ENCODE measurements at places on chromosomes 1 and 21.

DNA sequence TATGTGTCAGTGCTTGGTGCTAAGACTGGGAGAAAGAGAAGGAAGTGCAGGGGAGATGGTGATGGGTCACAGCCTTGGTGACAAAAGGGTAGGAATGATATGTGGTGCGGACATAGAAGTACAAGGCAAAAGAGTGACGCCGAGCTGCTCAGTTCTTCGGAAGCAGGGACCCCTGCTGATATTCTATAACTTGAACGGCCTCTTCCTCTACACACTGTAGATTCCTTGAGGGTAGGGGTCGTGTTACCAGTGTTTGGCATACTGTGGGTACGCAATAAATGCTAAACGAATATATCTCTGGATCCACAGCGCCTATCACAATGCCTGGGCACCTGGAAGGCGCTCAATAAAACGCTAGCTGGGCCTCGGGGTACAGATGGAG, 488 bp downstream of the DBT start:
- DNase-seq, result peak; percentile 10

DNA sequence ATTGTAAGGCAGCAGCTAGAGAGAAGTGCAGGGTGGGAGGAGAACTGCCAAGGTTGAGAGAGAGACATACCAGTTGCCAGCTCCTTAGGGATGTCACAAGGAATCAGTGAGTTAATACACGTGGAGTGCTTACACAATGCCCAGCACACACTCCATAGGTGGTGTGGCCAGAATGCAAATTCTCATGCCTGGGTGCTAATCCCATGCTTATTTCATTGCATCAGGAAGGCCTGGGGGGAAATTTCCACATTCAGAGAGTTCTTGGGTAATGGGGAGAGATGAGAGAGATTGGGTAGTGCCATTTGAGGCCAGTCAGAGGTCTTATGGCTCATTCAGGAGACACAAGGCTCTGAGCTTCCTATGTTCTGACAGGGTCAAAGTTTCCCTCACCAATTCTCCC, 38.7 kb downstream of the GJA5 start:
- no peak for DNase-seq

GRCh38 chr21:45459171-45460010, 54.4 kb downstream of the COL18A1 start:
- no peak for DNase-seq

GRCh38 chr1:172609528-172609927, 49.4 kb upstream of the FASLG start:
- DNase-seq, result no peak

GRCh38 chr1:154501423-154502065, 475 bp upstream of the TDRD10 start:
- DNase-seq, result peak; percentile 20

DNA sequence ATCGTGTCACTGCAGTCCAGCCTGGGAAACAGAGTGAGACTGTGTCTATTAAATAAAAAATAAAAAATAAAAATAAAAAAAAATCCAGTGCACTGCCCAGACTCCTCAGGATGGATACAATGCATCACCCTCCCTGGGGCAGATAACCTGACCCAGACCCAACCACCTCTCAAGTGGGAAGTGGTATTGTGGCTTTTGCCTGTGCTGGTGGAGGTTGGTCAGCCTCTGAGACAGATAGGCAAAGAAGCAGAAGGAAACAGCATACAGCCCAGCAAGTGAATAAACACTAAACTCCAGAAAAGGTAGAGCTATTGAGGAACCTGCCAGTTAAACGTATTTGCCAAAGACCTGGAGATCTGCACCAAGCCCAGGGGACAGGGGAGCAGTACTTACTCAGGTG, 22.0 kb downstream of the HHIPL2 start:
- DNase-seq, result no peak

DNA sequence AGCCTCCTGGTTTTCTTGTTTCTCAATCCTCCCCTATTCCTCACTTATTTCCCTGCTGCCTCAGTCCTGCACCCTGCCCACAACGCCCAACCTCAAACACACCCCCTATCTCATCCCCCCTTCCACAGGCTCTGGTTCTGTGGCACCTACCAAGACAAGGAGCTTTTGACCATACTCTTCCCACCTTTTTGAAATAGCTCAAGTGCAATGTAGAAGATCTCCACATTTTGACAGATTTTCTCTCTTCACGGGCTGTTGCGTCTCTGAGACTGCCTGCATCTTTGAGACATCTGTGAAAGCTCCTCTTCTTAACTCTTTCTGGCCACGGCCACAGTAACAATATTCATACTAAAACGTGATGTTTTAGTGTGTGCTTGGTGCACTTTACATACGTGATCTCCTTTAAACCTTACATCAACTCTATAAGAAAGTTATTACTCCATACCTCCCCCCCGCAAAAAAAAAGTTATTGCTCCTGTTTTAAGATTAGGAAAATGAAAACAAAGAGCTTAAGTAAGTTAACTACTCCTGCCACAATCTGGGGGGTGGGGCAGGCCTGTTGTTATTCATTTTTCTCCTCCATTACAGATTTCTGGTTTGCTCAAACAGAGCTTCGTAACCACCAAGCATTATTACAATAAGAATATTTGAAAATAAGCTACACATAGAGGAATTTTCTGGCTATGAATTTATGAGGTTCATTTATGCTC, 1.8 kb upstream of the SERBP1 start:
- DNase-seq, result no peak

- no peak for DNase-seq
Measured at GRCh38 chr1:119364640-119365039, 3.9 kb upstream of the HAO2 start.

DNA sequence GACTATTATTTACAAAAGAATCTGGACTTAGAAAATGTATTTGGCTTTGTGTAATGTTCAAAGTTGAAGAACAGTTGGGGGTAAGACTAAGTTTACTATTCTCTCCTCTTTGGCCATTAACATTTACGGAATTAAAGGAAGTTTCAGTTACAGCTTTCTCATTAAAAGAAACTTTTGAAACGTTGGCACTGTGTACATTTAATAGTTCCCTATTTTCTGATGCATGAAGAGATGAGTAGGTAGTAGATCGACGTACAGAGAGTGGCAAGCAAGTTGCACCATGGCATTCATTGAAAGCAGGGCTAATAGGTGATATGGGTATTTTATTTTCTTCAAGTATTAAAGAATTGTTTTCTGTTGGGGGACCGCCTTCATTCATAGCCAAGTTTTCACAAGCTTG, 3.2 kb downstream of the ASPM start:
- peak; percentile 17 for DNase-seq

DNA sequence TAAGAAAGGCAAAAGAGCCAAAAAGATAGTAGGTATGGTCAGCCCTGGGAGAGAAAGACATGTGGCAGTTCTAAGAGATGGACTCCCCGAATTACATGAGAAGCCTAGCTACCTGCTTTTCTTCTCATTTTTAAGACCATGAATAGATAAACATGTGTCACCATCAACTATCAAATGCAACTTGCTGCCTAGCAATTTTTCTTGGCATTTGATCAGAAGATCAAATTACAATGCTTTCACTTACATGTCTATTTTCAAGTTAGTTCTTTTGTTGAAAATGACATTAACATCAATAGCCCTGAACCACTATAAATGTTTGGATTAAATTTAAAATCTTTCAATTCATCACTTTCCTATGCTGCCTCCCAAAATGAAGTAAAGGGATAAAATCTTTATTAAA, 212.3 kb downstream of the HHIPL2 start:
- DNase-seq, result no peak

- peak; percentile 41 for DNase-seq
Measured at GRCh38 chr1:223731133-223731770, 18.9 kb downstream of the CAPN2 start.

GRCh38 chr1:235648954-235649367, 623 bp downstream of the GNG4 start:
- DNase-seq, result peak; percentile 46

DNA sequence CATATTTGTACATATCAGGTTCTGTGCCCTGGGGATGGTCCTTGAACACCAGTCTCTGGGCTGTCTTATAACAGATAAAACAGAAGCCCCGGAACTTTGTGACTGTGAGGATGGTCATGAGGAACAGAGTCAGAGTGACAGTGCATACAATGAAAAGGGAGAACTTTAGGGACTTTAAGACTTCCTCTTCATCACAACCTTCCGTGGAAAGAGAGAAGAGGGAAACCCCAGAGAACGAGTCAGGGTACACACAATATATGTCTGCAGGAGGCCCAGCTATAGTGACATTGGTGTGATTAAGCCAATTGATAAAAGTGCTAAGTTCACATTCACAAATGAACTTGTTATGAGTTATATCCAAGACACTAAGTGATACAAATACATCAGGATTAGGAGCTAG, 32.1 kb downstream of the TLR5 start:
- DNase-seq, result no peak

DNA sequence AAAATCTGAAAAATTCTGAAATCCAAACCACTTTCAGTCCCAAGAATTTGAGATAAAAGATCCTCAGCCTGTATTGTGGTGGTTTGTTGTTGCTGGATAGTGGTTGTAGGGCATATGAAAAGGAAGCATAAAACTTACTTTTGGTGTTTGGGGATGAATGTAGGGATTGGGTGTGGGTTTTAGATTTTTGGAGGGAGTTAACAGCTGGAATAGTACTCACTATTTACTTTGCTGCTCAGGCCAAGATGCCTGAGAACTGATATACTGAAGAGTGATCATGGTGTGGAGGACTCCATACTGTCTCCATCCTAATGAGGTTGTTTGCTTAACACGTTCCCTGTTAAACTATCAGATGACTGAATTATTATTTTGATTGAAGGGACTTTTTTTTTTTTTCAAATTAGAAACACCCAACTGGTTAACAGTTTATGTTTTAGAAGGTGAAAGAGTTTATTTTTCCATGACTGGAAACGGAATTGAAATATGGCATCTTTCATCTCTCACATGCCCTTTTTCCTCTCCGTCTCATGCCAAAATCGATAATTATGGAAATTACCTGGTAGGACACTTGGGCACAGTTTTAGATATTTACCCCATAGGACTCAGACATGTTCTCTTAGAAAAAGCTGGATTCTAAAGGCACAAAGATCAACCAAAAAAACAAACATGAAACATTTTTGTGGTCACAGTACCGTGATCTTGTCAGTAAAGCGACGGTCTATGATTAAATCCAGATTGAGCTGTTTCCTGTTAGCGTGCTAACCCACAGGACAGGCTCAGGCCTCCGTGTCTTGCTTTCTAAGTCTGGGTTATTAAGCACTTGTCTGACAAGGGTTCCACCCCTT, 37.3 kb downstream of the RGL1 start:
- peak; percentile 3 for DNase-seq

DNA sequence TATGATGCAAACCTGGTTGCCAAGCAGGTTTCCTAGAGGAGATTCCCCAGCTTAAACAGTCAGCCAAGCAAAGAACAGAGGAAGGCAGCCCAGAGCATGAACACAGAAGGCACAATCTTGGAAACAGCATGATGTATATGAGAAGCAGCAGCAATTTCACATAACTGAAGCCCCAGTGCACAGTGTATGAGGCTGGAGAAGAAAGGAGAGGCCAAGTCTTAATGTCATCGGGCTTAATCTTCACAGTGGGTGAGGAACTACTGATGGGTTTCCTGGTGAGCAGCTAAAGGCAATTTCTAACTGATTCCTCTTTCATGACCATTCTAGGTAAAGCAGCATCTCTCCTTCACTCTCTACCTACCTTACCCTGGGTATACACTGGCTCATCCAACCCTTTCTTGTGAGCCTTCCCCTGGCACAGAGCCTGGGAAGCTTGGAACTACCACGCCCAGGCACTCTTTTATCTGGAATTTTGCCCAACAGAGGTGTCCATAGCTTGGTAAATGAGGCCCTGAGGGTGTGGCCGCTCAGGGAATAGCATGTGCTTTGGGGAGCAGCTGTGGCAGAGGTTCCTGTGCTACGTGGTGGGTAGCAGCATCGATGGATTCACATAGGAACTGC, 22.0 kb downstream of the FYB2 start:
- no peak for DNase-seq

GRCh38 chr21:43369124-43369523, 57.8 kb downstream of the SIK1 start:
- DNase-seq, result peak; percentile 81

GRCh38 chr1:191134796-191135195, 657.1 kb upstream of the BRINP3 start:
- no peak for DNase-seq

DNA sequence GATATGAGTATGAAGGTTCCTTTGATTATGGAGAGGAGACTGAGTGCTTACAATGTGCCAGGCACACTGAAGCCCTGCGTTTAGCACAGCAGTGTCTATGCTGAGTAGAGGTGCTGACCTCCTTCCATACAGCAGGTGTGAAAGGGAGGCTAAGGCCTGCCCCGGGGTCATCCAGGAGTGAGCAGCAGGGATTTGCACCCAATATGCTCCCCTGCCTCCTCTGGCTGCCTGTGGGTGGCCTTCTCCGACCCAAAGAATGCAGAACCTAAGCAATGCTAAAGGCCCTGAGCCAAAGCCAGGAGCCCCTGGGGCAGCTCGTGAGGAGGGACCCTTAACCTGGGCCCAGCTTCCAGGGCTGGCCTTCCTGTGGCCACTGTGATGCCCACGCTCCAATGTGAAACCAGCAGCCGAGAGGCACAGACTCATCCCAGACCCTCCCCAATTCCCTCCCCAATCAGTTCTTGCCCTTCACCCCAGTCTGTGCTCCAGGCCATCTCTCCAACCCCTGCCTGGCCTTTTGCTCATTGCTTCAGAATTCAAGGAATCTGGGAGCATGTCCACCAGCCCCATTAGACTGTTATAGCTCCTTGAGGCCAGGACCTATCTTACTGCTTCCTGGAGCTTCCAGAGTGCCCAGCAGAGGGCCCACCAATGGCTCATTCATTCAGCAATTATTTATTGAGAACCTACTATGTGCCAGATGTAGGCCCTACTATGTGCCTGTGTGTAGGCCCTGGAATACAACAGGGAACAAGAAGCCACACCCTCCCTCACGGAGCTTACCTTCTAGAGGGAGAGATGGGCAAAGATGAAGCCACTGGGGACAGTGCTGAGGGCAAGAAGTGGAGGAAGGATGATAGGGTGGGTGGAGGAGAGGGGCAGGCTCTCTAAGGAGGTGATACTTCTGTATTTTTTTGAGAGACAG, 53.3 kb downstream of the TAS1R2 start:
- no peak for DNase-seq

DNA sequence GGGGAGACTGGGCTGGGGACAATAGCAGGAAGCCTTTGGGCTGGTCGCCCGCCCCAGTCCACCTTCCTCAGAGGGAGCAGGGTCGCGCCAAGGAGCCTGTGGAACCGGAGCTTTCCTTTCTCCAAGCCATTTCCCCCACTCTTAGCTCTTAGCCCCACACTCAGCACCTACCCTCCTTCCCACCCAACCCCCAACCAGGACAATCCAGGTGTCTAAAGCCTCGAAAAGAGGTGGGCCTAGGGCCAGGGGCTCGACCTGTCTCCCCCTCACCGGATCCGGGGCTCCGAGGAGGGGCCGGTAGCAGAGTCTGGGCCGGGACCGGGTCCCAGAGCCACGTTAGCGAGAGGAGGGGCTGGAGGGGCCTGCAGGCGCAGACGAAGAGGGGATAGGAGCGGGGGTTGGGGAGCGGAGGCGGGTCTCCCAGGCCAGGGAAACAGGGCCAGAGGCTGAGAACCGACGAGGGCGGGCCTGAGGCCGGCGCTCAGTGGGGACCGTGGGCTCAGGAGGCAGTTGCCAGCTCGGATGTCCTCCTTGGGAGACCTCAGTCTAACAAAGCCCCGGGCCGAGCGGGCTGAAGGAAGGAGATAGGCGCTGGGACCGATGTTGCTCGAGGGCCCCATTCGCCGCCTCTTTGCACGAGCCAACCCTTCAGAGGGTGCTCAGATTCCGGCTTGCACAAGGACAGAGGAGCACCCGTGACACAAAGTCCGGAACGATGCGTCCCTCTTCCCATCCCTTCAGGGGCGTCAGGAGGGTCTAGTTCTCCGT, 943 bp downstream of the SEMA6C start:
- DNase-seq, result no peak
